ENCODE measurements at places on chromosomes 7 and 10.

GRCh38 chr7:155258226-155258560 lies 39.5 kb upstream of the INSIG1 start:
- peak; percentile 35 for DNase-seq

- no peak for DNase-seq
These were observed 36.7 kb upstream of the INPP5A start for GRCh38 chr10:132500781-132501415.

GRCh38 chr7:146865696-146866095 lies 749.1 kb downstream of the CNTNAP2 start:
- DNase-seq: no peak

DNA sequence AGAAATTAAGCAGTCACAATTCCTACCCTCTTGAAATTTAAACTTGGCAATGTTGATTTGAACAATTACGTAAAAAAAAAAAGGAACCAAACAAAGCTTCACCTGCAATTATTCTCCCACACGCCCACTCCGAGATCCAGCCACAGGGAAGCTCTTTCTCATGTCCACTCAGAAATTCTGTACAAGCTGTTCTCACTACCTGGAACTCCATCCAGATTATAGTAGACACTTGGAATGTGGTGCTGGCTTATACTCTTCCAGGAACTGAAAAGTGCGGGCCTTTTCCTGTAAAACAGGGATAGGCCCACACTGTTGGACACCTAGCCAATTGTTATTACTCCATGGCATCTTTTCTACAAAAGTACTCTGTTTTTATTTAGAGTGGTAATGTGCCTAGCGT lies 20.3 kb upstream of the TOMM7 start:
- no peak for DNase-seq

DNA sequence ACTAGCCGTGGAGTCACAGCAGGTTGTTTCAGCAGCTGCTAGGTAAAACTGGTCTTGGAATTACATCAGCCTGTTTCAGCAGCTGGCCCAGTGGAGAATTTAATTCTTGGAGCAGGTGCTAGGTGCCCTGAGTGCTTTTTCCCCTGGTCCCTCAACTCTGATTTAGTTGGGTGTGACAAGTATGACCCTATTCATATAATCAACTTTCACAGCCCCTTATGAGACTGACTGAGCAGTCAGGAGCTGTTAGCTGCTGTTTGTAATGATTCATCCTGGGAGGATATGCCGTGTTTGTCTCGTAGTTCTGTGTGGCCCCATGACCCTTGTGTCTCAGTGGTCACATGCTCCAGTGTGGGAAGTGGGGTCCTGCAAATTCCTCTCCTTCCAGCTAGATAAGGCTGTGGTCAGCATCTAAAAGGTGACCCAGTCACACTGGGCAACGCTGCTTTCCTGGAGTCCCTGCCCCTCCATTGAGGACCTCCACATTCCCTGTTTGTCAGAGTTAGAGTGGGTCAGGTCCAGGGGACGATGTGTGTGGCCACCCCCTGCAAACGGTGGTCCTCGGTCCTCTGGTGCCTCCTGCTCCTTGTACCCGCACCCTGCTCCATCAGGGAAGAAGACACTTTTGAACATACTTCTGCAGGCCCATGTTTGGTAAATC lies 28.3 kb downstream of the TBATA start:
- no peak for DNase-seq

- DNase-seq: no peak
These were observed 11.8 kb downstream of the PRLHR start for GRCh38 chr10:118583611-118584010.
